ENCODE measurements at places on chromosomes 1 and 21.

DNA sequence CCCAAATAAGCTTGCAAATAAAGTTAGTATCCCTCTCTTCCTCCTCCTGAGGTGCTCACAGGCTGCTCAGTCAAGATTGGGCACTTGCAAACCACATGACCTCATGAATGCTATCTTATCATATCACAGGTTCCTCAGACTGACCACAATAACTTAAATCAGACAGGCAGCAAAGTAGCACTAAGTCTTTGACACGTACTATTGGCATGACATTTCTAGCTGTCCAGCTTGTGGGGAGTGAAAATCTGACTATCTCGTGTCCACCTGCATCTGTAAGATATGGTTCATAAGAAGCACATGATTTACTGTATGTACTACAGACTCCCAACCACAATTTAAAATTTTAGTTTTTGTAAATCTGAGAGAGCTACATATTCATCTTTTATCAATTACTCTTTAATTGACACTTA lies 58.0 kb upstream of the GFI1 start:
- DNase-seq = no peak

- DNase-seq = no peak
Measured at GRCh38 chr1:245872475-245872874, 634.6 kb downstream of the SMYD3 start.

- DNase-seq = no peak
Measured at GRCh38 chr1:96558635-96559034, 162.9 kb upstream of the PTBP2 start.

GRCh38 chr1:193937308-193937707 lies 750.9 kb upstream of the B3GALT2 start:
- DNase-seq = no peak

GRCh38 chr21:37463083-37463801 lies 96.7 kb downstream of the DYRK1A start:
- DNase-seq = no peak

DNA sequence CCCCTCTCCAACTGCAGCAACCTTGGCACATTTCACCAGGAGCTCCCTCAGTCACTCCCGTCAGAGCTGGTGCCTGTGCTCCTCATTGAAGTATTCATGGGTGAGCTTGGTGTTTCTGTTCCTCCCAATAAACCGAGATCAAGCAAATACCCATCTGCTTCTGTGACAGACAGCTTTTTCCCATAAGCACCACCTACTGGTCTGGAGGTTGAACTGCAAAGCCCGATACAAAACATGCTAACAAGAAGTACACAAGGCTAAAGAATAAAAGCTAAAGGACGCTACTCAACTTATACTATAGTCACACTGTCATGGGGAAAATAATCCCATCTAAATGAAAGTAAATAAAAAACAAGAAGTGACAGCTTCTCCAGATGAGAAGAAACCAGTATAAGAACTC lies 111.9 kb upstream of the C21orf91 start:
- no peak for DNase-seq

DNA sequence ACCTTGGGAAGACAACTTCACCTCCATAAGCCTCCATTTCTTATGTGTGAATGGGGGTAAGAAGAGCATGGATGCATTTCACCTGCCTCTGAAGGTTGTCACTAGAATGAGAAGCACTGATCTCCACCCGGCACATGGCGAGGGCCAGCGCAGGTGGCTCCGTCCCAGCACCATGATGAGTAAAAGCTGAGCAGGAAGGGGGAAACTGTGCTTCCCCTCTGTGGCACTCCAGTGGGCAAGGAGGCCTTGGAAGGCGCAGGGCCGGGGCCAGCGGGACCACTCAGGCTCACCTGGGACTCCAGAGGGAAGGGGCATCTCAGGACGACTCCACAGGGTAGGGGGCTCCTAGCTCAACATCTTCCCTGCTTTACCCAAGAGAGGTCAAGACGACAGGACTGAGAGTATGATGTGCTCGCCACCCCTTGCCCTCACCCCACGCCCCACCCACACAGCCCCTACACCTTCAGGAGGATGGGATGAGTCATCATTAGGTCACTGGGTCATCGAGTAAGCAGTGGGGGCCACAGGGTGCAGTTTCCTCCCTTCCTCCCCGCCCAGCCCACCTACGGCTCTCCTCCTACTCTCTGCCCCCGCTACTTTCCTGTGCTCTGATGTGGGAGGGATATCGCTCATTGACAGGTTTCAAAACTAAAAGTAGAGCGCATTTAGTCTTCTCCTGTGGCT lies 112.1 kb downstream of the HIVEP3 start:
- no peak for DNase-seq

GRCh38 chr1:204261746-204262505 lies 48.1 kb upstream of the GOLT1A start:
- DNase-seq = no peak

DNA sequence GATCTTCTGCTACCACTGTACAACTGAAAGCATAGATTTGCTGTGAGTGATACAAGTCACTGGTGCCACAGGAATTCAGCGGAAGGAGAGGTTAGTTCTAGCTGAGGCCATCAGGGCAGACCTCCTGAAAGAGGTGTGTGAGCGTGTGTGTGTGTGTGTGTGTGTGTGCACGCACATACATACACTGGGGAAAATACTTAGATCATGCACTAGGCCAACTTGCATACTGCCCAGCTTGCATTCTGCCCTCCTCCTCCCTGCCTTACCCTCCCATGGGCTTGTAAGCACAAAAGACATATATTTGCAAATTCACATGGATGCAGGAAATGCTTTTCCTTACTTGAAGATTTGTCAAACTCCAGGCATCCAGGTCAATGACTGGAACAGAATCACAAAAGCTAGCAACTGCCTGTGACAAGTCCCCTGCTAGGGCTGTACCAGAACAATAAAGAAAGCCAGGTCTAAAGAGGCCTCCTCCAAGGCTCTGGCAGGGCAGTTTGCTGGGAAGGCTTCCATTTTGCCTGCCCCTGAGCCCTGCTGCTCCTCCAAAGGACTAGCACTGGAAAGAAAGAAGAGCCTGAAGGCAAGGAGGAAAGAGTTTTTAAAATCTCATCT lies 23.2 kb downstream of the PLEKHA6 start:
- DNase-seq = no peak

GRCh38 chr1:202982715-202983430 lies 15.8 kb upstream of the CYB5R1 start:
- DNase-seq = no peak

DNA sequence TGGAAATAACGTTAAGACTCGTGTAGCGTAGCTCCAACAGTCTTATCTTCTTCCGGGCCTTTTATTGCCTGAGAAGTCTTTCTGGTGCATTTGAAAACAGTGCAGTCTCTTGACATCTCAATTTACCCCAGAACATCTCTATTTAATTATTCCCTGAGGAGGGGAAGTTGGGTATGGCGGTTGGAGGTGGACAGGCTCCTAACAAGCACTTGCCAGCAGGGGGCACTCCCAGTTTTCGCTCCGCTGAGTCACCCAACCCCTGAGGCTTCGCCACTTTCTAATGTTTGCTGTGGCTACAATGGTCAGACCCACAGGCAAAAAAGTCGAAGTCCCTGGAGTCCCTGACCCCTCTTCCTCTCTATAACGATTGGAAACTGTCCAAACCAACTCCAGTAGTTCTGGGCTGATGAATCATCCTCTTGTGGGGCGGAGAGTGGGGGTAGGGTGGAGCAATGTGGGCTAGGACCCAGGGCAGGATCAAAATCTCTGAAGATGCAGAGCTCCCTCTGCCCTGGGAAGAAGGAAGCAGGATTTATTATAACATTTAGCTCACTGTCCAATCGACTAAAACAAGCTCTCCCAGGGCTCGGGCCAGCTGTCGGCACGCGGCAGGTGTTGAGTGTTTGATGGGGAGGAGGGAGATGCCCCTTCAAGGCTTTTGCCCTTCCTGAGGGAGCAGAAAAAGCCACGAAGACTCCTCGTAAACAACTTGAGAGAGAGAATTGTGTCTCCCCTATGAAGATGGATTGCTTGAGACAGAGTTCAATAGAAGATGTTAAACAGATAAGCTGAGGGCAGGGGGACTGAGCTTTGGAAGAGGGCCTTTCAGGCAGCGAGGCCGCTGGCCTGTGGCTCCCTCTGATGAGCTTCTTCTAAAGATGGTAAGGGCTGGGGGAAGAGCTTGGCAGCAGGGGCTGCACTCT lies 85.7 kb downstream of the BRINP2 start:
- no peak for DNase-seq

- DNase-seq = no peak
Measured at GRCh38 chr21:27831177-27831576, 864.3 kb upstream of the ADAMTS5 start.

DNA sequence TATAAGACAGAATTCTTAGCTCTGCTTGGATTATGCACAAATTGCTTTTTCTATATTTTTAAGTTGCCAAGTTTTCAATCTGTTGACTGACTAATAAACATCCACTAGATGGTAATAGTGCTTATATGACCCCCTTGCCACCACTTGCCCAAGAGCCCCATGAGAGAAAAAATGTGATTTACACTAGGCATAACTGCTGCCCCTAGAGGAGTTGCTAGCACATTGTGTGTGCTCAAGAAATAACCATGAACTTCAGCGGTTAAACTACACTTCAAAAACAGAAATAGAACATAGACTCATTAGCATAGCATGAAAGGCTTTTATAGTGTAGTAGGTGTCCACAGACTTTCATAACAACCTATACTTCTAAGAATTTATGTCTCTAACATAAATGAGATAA lies 61.4 kb downstream of the BRINP3 start:
- no peak for DNase-seq

- peak; percentile 41 for DNase-seq
Measured at GRCh38 chr1:31944205-31945089, 6.3 kb upstream of the PTP4A2 start.

DNA sequence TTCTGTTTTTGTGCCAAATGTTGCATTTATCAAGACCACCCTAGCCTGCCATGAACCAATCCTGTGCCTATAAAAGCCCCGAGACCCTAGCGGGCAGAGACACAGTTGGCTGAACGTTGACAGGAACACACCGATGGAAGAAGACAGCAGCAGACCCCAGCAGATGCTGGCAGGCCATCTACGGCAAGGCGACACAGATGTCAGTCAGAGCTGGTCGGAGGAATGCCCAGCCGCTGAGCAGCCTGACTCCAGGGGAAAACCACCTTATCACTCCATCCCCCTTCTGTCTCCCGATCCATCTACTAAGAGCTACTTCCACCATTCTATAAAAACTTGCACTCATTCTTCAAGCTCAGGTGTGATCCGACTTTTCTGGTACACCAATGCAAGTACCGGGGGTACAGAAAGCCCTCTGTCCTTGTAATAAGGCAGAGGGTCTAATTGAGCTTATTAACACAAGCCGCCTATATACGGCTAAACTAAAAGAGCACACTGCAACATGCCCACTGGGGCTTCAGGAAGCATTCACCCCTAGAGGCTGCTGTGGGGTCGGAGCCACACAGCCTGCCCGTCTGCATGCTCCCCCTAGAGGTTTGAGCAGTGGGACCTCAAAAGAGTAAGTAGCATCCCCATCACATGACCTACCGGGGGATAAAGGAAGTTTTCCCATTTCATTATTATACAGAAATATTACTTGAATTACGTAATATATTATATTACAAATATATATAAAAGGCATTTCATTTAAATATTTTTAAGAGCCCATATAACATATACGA lies 1156.3 kb upstream of the B3GALT2 start:
- DNase-seq = no peak

GRCh38 chr1:7616076-7616832 lies 154.8 kb upstream of the VAMP3 start:
- DNase-seq = no peak

- no peak for DNase-seq
Measured at GRCh38 chr1:228972576-228972975, 237.3 kb downstream of the RHOU start.

DNA sequence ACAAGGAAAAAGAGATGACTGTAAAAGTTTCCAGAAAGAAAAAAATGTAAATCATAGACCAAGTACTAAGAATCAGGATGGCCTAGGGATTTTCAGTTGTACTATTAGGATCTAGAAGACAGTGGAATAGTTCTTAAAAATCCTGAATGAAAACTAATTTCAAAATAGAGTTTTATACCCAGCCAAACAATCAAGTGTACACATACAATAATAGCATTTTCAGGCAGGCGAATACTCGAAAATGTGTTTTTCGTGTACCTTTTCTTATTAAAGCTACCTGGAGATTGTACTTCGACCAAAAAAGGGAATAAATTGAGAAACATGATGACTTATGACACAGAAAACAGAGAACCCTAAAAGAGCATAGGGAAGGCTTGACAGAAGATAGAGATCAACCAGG lies 118.6 kb downstream of the SDCCAG8 start:
- DNase-seq = no peak

DNA sequence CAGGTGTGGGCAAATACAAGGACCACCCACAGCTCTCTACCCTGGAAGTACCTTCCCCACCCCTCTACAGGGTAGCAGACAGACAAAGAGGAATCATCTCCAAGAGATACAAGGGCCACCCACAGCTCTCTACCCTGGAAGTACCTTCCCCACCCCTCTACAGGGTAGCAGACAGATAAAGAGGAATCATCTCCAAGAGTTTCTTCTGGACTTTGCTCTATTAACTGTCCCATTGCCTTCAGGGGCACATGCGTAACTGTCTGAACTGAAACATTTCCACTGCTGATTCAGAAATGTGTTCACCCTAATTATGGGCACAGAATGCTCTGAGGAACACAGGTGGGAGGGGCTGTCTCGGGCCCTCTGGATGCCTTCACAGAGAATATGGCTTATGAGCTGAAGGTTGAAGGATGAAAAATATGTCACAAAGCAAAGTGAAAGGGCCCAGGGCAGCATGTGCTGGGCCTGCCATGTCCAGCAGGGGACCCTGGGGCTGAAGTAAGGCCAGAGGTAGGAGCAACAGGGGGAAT lies 43.9 kb downstream of the ZNF281 start:
- no peak for DNase-seq

DNA sequence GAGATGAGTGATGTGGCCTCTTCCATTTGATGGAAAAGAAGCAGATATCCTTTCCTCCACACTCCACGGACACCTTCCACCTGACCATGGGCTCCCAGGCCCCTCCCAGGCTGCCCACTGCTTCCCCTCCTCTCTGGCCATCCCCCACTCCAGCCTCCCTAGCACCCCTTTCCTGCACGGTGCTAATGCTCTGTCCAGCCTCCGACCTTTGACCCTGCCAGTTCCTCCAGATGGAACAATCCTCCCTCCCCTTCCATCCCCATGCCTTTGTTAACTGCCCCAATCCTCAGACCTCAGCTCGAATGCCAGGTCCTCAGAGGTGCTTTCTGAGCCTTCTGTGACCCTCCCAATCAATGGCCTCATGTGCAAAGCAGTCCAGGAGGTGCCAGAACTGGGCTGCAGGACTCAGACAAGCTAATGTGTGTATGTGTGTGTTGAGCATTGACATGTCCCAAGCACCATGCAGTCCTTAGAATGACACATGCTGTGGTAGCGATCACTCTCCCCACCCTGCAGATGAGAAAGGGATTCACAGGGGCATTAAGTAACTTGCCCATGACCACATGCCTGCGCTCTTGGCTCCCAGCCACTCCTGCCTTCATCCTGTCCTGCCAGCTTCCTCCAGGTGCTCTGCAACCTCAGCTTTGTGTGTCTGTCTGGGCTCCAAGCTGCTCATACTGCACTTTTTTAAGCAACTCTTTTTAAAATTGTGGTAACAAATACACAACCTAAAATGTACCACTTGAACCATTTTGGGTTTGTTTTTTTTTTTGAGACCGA lies 63.5 kb upstream of the EDN2 start:
- DNase-seq = no peak
